Mesothelial cell of epicardium (in vitro differentiated cells): ENCODE measurements at places on chromosomes 4 and X. TPM values are rescaled to one million over a fixed set of nuclear protein-coding genes. Genes with fewer than 3 reads are reported as not detected.

GRCh38 chrX:65600106-65600505 lies 65.5 kb upstream of the LAS1L start:
- DNase-seq, result no peak

GRCh38 chr4:150234246-150234645 lies 156.0 kb downstream of the DCLK2 start:
- DNase-seq, result no peak

DNA sequence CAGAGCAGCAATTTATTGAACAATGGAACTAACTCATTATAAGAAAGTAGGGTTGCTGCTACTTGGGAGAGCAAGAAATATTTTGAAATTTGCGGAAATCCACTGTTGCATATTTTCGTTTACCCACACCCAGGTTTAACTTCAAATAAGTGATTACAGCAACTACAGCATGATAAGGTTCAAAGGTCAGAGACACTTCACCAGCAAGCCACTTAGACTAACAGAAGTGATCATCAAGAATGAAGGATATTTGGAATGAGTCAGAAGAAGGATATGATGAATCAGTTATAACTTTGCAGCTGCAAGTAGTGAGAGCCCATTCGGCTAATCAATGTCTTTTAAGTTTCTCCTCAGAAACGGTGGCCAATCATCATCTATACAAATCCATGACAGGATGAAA lies 199.3 kb downstream of the TMA16 start:
- DNase-seq, result no peak

DNA sequence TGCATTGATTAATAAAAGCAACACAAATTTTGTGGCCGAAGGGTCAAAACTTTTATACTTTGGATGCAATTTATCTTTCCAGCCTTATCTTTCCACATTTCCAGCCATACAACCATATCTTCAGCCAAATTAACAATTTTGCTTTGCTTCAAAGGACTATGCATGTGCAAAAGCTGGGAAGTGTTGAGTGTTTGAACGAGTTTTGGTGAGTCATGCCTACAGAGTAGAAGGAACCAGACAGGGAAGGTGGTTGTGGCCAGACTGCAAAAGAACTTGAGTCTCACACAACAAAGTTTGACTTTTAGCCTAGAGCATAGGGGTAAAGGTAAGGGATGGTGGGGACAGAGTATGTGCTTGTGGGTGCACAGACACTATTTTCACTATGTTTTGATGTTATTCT lies 53.0 kb upstream of the GABRA2 start:
- no peak for DNase-seq

- no peak for DNase-seq
Measured at GRCh38 chrX:39137363-39137954, 336.2 kb downstream of the MID1IP1 start.

DNA sequence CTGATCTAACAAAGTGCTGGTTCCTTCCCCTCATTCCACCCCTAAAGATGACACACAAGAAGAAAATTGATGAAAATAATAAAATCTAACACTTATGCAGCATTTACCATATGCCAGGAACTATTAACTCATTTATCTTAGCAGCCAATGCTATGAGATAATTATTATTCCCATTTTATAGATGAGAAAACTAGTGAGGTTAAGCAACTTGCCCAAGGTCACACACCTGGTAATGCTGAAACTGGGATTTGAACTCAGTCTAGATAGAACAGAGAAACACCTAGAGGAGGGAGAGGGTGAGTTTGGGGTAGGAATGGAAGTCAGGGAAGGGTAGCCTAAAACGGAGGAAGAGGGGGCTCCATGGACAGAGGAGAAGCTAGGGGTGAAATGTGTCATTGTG lies 18.6 kb downstream of the RBMX start:
- no peak for DNase-seq

GRCh38 chrX:46698691-46699090 lies 60.2 kb downstream of the SLC9A7 start:
- no peak for DNase-seq

- no peak for DNase-seq
Measured at GRCh38 chrX:18406531-18407266, 18.7 kb upstream of the CDKL5 start.

DNA sequence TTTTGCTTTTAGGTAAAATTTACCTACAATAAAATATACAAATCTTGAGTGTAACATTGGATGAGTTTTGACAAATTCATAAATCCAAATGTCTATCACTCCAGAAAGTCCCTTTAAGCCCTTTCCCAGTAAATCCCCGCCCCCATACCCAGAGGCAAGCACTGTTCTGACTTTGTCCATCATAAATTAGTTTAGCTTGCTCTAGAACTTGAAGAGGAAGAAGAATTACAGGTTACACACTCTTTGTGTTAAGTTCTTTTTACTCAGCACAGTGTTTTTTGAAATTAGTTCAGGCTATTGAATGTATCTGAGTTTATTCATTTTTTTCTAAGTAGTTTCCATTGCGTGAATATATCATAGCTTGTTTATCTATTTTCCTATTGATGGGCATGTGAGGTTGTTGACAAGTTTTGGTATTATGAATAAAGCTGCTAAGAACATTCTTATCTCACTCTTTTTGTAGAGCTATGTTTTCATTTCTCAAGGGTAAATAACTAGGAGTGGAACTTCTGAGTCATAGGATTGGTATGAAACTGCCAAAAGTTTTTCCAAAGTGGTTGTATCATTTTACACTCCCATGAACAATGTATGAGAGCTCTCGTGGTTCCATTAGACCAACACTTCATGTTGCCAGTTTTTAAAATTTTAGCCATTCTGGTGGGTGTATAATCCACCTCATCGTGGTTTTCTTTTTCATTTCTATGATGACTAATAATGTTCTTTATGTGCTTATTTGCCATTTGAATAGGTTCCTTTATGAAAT lies 22.4 kb upstream of the HPSE start:
- DNase-seq, result no peak

Gene CT45A1
- not detected in 3 replicates for total RNA-seq

Gene RAB9B
- 1.6 to 1.9 TPM (median 1.9 TPM) in 3 replicates for total RNA-seq

Gene FRMPD4
- 0.02 to 0.07 TPM in 2 of 3 replicates, not detected in the other for total RNA-seq
